ENCODE measurements at places on chromosomes 7 and 10.

- no peak for DNase-seq
Measured at GRCh38 chr10:70052462-70053217, at the start of gene MACROH2A2. Gene MACROH2A2, plus strand, starts transcription at chr10:70052846. Its CDS starts 22,813 bp downstream, at chr10:70075659.

GRCh38 chr10:75404815-75405597 is 3.4 kb upstream of the ZNF503 start:
- DNase-seq: no peak

DNA sequence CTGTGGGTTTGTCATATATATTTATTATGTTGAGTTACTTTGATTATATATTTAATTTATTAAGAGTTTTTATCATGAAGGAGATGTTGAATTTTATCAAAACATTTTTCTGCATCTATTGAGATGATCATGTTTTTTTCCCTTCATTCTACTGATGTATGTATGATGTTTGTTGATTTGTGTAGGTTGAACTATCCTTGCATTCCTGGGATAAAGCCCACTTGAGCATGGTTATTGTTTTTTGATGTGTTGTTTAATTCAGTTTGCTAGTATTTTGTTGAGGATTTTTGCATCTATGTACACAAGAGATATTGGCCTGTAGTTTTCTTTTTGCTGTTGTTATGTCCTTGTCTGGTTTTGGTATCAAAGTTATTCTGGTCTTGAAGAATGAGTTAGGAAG is 31.1 kb downstream of the SCART1 start:
- DNase-seq: no peak

DNA sequence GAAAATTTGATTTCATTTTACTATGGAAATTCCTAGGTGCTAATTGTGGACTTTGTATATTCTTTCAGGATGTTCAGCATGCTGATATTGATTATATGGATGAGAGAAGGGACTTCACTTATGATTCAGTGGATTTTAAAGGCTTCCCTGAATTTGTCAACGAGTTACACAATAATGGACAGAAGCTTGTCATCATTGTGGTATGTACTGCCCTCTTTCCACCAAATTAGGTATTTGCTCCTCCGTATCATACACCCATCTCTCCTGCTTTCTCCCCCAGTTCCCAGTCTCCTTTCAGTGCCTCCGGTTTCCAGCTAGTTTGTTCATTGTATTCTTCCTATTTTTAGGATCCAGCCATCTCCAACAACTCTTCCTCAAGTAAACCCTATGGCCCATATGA is 34.6 kb downstream of the MGAM start:
- DNase-seq: no peak

DNA sequence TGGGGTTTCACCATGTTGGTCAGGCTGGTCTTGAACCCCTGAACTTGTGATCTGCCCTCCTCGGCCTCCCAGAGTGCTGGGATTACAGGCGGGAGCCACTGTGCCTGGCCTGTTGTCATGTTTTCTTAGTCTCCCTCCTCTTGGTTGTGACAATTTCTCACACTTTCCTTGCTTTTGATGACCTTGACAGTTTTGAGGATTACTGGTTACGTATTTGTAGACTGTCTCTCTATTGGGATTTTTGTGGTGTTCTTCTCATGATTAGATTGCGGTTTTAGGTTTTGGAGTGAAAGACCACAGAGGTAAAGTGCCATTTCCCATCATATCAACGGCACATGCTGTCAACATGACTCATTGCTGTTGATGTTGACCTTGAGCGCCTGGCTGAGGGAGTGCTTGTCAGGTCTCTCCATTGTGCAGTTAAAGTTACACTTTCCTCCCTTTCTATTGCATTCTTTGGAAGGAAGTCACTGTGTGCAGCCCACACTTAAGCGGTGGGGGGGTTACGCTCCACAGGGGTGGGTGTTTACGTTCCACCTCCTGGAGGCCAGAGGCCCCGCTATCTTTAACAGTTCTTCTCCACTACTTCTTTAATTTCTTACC is 10.8 kb downstream of the NEURL1 start:
- DNase-seq: no peak
